ENCODE measurements at places on chromosomes 4 and X. TPM values are rescaled to one million over a fixed set of nuclear protein-coding genes. Genes with fewer than 3 reads are reported as not detected.

Gene AASDH
- 15.6 TPM for total RNA-seq

Gene FAM47E
- total RNA-seq, result 1.4 TPM

Gene CSAG2
- total RNA-seq, result not detected

Gene SSX4
- 0.17 TPM for total RNA-seq

Gene HOPX
- 0.26 TPM for total RNA-seq

Gene PDZD4
- total RNA-seq, result 120 TPM

Gene TDO2
- total RNA-seq, result 0.13 TPM

Gene LRIT3
- 0.07 TPM for total RNA-seq

Gene MAGED4B
- total RNA-seq, result 88.7 TPM

Gene PSAPL1
- total RNA-seq, result not detected

Gene EFHC2
- total RNA-seq, result 2.8 TPM

Gene UGT8
- total RNA-seq, result 30.7 TPM

Gene PF4V1
- total RNA-seq, result not detected

Gene CDS1
- total RNA-seq, result 18.3 TPM

Gene ERAS
- total RNA-seq, result not detected

Gene SLC2A9
- total RNA-seq, result not detected

Gene CNKSR2
- 7.7 TPM for total RNA-seq

Gene RNF212
- 2.7 TPM for total RNA-seq

Gene PFKFB1
- 1.1 TPM for total RNA-seq

Gene FAT4
- total RNA-seq, result 6.6 TPM

Gene SH3TC1
- total RNA-seq, result 0.55 TPM

Gene PCSK1N
- 7.4 TPM for total RNA-seq
